ENCODE measurements at places on chromosomes 7 and 10.
A peak's percentile ranks its signal among the peaks of the same experiment; 100 is the strongest.

- no peak for DNase-seq
Measured at GRCh38 chr10:113052076-113052830, 102.2 kb downstream of the TCF7L2 start.

- no peak for DNase-seq
Measured at GRCh38 chr10:1575481-1576244, 161.7 kb downstream of the ADARB2 start.

GRCh38 chr7:16083931-16084330 lies 337.4 kb downstream of the CRPPA start:
- DNase-seq: peak; percentile 74

- DNase-seq: no peak
Measured at GRCh38 chr7:50667338-50667737, 102.1 kb upstream of the DDC start.

- peak; percentile 11 for DNase-seq
Measured at GRCh38 chr10:88932539-88933256, 19.9 kb downstream of the ACTA2 start.
